ENCODE measurements at places on chromosomes 7 and 10.

GRCh38 chr10:78259391-78259790 is 225.7 kb downstream of the RPS24 start:
- no peak for DNase-seq

DNA sequence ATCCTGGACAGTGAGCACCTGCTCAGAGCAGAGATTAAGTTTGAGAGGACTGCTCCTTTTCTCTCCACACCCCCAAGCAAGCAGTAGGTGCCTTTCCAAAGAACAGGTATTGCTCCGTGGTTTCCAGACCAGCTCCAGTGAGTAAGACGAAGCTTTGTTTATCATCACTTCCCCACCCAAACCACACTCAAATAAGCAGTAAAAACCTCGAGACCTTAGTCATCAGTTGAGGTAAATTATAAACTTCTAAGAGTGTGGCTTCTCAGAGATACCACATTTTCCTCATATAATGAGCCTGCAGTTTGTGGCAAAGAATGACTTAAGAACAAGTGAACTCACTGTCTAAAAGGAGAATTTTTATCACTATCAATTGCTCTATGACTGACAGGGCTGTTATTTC is 50.0 kb upstream of the GRB10 start:
- DNase-seq: no peak

DNA sequence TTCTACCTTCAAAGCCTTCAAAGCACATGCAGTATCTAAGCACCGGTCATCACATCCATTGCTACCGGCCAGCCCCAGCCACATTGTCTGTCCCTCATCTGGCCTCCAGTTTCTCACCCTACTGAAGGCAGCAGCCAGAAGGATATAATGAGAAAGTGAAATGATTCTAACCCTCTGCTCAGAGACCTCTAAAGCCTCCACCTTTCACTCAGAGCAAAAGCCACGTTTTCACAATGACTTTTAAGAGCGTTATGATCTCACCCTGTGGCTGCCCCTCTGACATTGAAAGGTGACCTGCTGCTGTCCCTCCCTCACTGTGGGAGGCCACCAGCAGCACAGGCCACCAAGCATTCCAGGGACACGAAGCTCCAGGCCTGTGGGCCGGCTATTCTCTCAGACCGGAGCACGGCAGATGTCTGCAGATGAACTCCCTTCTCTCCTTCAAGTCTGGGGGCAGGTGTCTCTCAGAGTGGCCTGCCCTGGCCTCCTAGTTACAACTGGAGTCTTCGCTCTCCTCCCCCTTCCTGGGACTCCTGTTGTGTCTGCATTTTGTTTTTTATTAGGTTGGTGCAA is 94.9 kb upstream of the EEPD1 start:
- DNase-seq: no peak

DNA sequence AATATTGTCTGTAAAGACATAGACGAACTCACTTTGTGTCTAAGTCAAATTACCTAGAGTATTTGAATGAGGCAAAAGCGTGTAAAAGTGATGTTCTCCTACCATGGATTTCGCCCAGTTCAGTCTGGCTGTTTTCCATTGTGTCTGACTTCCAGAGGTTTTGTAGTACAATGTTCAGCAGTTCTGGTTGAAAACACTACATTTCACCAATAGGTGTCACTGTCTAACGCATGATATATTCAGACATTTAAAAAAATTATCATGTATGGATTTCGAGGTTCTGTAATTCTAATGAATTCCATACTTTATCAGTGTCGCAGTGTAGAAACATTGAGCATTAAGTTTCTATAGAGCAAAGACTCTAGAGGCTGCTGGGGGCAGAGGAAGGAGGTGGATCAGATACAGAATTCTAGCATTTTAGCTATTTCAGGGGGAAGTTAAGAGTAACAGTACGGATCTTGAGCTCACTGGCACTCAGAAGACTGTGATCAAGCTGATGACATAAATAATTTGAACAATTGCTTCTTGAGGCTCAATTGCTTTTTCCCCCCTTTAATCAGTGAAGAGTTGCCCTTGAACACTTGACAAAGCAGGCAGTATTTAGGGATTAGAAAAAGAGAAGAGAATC is 196.9 kb upstream of the RHOBTB1 start:
- DNase-seq: no peak

DNA sequence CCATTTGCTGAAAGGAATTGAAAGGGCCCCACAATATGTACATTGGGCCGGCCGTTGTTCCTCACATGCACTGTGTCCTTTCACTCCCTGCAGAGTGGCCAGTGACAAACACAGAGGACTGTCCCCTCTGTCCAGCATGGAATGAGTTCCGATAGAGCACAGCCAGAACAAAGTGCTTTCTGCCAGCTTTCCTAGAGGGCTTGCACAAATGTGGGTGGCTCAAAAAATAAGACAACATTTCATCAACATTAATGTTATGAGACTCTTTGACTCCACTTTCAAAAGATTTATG is 2.4 kb downstream of the PKD2L1 start:
- no peak for DNase-seq

DNA sequence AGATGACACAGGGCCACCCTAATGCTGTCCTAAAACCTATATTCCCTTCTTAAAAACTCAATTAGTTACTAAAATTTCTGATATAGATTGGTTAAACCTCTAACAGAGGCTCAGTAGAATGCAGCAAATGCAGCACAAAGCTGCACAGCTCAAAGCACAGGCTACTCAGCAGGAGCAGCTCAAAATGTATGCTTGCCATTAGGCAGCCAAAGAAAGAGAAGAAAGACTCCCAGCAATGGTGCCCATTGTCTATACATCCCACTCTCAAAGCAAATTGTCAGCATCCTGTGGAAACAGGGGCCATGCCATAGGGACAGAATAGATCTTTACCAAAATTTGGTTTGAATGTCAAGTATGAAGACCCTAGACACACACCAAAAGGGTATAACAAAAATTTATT is 73.5 kb downstream of the TFPI2 start:
- no peak for DNase-seq

DNA sequence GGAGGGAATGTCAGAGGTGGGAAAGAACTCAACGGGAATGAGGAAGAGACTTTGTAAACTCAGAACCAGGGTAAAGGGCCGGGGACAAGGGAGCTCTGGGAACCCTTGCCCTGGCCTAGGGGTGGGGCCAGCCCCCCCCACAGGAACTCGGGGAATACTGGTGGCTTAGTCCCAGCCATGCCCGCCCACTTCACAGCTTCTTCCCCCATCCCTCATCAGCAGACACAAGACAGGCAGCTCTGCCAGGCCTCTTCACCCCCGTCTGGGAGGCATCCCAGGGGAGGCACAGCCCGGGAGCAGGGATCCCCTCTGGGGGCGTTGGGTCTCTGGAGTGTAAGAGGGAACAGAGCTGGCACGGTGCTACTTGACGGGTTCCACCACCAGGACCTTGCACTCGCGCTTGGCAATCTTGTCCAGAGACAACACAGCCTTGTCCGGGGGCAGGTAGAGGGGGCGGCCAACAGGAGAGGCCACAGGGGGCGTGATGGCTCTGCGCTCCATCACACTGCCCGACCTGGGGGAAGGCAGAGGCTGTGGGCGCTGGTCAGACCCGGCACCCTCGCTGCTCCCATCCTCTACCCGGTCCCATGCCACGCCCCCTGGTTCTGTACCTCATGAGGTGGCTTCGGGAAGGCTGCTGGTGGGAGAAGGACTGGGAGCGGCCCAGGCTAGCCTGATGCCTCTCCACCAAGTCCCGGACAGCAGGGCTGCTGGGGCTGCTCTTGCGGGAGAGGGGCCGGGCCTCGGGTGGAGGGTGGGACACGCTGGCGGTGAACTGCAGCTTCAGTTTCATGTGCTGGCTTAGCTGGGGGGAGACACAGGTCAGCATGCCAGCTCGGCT is 3.7 kb downstream of the TRAPPC14 start:
- DNase-seq: no peak

DNA sequence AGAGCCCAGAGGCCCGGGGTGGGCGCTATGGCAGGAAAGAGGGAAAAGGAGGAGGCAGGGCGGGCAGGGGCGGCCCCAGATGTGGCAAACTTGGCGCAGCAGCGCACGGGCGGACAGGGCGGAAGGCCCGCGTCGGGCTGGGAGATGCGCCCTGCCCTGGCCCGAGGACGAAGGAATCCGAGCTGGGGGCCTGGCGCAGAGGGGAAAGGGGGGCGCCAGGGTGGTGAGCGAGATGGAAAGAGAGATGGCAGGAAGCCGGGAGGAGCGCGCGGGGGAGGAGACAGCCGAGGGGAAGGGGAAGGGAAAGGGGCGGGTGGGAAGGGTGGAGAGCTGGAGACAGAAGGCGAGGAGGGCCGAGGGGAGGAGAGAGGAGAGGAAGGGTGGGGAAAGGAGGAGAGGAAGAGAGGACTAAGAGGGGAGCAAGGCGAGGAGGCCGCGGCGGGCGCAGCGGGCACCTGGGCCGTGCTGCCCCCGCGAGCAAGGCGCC is at the start of gene MARVELD1:
MARVELD1 (plus strand) TSS at position 392 of the 487 bp plus-strand sequence. CDS start 147 bp downstream, outside the sequence.
- no peak for DNase-seq

- DNase-seq: no peak
These were observed 17.5 kb downstream of the ATP6V1F start for GRCh38 chr7:128879939-128880746.

- DNase-seq: no peak
These were observed 5.6 kb upstream of the LRRC27 start for GRCh38 chr10:132326344-132326889.

GRCh38 chr10:3741688-3742461 is 43.1 kb downstream of the KLF6 start:
- DNase-seq: no peak

DNA sequence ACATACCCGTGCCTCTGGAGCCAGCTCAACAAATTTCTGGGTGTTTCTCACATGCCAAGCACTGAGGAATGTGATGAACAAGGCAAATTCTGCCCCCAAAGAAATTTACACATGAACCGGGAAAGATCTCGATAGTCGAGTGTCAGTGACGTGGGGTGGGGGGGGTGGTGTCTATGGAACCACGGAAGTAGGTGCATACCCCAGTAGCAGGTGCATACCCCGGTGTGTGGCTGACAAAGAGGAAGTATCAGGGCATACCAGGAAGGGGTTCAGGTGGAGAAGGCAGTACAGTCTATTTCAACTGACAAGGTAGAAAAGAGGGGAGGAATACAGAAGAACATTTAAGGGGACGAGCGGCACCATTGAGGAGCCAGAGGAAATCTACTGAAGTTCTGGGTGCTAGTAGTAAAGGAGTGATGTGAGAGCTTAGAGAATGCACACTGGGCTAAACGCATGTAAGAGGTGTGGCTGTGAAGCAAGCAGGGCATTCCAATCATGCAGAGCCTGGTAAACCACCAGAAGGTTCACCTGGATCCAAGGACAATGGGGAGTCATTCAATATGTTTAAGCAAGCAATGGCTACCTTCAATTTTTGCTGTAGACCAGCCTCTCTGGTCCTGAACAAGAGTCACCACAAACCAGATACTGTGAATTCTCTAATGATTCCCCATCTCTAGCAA is 6.2 kb downstream of the CCDC6 start:
- no peak for DNase-seq

- no peak for DNase-seq
These were observed 696.7 kb upstream of the CELF2 start for GRCh38 chr10:10320956-10321355.

DNA sequence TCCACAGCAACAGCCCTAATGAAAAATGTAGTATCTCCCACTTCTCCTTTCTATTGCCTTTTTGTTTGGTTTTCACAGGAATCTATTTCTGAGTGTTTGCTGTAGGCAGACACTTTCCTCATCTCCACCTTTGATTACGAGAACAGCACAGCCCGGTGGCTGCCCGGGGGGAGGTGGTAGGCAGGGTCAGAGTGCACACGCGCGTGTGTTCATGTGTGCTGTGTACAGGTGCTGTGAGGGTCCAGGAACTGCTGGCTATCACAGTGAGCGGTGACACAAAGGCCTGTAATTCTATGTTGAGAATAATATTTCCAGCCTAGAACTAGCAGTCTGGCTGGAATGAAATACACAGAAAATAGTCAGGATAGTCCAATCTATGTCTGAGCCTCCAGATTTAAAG is 212.8 kb downstream of the ADARB2 start:
- DNase-seq: no peak

DNA sequence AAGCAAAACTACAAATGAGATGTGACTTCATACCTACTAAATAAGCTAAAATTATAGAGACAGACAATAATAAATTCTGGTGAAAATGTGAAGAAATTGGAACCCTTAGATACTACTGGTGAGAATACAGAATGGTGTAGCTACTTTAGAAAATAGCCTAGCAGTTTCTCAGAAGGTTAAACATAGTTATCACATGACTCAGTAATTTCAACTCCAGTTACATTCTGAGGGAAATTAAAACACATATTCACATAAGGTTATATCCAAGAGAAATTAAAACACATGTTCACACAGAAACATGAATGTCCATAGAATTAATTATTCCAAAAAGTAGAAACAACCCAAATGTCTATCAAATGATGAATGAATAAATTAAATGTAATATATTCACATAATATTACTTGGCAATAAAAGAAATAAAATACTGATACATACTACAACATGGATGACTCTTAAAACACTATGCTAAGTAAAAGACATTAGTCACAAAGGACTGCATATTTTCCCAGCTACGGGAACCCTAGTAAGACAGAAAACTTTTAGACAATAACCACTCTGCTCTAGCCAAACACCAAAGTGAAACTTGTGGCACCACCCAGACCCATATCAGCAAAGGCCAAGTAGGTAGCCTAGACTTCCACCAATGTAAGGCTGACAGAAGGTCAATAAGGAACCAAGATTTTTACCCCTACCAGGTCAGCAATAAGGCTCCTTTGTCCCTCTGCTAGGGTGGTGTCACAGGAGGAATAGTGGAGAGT is 25.1 kb downstream of the SLC25A40 start:
- no peak for DNase-seq

GRCh38 chr7:57205000-57205399 is 72.8 kb upstream of the ZNF479 start:
- no peak for DNase-seq

GRCh38 chr7:14717169-14717568 is 185.4 kb downstream of the DGKB start:
- no peak for DNase-seq

- no peak for DNase-seq
These were observed 16.3 kb downstream of the TLL2 start for GRCh38 chr10:96497391-96497790.

GRCh38 chr7:31061185-31061584 is 9.1 kb downstream of the ADCYAP1R1 start:
- DNase-seq: no peak

DNA sequence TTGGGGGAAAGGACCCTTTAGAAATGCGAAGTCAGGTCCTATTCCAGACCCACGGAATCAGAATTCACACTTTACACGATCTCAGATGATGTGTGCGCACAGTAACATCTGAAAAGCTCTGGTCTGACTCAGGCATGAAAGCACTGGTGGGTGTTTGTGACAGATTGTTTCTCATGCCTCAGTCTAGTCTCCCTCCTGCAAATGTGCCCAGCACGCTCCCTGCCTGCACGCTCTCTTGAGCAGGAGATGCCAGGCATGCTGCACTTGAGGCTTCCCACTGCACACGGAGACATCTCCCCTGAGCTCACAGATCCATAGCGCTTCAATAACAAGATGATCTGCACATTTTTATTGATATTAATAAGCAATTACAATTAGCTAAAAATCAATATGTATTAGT is 23.6 kb upstream of the ZNF37A start:
- DNase-seq: no peak

- no peak for DNase-seq
These were observed 38.6 kb downstream of the SFTPD start for GRCh38 chr10:79910344-79910743.

- no peak for DNase-seq
These were observed 261.6 kb upstream of the AOAH start for GRCh38 chr7:36985866-36986400.
